ENCODE measurements at places on chromosomes 6 and 20.

DNA sequence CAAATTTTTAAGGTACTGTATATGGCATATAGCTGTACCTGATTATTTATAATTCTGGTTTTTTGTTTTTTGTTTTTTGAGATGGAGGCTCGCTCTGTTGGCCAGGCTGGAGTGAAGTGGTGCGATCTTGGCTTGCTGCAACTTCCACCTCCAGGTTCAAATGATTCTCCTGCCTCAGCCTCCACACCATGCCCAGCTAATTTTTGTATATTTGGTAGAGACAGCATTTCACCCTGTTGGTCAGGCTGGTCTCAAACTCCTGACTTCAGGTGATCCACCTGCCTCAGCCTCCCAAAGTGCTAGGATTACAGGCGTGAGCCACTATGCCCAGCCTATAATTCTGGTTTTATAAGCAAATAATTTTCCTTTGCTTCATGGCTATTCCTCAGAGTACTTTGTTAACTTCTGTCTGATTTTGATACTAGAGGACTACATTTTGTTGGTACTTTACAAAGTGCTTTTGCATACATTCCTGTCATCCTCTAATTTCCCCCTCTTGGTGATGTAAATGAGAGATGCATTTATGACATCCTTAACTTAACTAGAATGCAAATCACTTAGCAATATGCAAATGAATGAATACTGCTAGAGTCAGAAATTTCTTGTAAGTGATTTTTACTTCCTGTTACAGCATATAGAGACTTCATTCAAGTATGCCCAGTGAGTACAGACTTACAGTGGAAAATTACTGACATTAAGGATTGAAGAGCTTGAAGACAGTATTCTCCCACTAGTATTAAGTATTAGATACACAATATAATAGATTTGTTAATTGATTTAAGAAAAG, 35.7 kb upstream of the ARID1B start:
- no peak for DNase-seq

- DNase-seq = no peak
These were observed 55.5 kb upstream of the SMLR1 start for GRCh38 chr6:130771741-130772140.

GRCh38 chr20:50330504-50331313, 140.1 kb downstream of the CEBPB start:
- no peak for DNase-seq

GRCh38 chr6:54043360-54043759, 67.9 kb upstream of the MLIP start:
- DNase-seq = no peak

DNA sequence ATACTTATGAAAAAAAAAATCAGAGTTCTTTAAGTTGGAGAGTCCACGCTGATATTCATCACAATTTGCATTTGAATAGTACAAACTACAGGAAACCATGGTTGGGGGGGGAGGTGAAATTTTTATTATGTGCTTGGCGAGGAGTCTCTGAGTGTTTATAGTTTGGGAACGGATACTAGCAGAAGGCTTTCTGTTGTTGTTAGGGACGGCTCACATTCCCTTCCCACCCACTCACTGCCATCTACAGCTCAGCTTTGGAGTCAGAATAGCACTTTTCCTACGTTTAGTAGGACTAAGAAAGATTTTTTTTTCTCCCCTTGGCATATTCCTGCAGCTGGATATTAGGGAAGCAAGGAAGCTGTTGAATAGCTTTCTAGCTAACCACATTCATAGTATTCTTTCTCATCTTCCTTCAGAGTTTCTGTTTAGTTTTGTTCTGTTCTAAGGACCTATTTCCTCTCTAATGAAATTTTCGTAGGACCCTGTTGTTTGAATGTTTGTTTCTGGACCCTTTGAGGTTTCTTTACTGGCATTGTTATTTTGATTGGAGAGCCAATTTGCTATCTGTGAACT, 235.1 kb upstream of the ZNF217 start:
- peak; percentile 96 for DNase-seq

GRCh38 chr6:28906669-28907068, 17.1 kb downstream of the TRIM27 start:
- no peak for DNase-seq

- DNase-seq = peak; percentile 6
These were observed 181.6 kb upstream of the RNF217 start for GRCh38 chr6:124780623-124781022.

- no peak for DNase-seq
These were observed 24.2 kb downstream of the KIAA0319 start for GRCh38 chr6:24621626-24622289.

DNA sequence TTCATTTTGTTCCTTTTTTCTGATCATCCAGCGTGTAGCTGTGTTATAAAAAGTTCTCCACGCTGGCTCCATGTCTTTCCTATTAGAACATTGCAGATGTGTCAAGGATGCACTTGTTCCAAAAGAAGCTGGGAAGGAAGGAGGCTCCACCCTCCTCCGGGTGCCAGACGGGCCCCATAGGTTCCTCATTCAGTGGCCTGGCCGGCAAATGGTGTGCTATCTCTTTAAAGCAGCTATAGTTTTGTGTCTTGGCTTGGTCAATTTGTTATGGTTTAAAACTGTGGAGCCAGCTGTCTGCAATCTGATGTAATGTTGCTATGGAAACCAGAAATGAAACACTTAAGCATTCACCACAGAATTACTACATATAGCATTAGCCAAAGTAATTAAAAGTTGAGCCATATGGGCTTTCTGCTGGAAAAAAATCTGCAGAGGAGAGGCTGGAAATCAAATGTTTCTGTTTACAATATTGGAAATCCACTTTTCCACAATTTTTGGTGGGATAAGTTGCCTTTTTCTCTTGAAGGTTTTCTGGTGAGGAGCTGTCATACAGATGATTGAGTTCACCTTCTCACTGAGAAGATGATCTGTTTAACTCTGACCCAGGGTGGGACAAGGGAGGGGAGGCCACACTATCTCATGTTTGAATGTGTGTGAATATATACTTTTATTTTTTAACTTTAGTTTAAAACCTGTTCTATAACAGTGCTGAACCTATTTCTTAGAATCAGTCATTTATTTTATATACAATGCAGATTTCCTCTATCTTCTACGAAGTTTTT, 167.4 kb downstream of the SASH1 start:
- peak; percentile 96 for DNase-seq

DNA sequence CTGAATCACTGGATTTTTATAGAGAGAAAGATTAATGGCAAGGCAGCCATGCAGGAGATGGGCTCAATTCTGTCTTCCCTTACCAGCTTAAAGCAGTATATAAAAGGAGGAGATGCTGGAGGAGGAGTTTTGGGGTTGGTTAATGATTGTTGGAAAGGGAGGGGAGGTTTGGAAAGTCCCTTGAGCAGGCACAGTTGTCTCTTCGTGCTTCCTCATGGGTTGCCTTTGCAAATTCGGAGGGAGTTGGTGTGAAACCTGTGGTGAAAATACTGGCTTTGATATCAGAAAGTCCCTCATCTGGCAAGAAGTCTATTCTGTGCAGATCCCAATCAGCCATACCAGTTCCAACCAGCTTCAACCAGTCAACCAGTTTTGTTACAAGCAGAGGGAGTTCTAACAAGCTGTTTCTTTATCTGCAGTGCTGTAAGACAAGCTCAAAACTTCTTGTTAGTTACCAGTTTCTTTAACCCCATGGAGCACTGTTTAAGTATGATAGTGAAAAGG, 107.0 kb downstream of the HIVEP1 start:
- DNase-seq = no peak

- DNase-seq = no peak
These were observed 74.6 kb upstream of the BHLHE23 start for GRCh38 chr20:63081351-63081750.

- DNase-seq = peak; percentile 16
These were observed 49.2 kb downstream of the SMPDL3A start for GRCh38 chr6:122838060-122838780.

DNA sequence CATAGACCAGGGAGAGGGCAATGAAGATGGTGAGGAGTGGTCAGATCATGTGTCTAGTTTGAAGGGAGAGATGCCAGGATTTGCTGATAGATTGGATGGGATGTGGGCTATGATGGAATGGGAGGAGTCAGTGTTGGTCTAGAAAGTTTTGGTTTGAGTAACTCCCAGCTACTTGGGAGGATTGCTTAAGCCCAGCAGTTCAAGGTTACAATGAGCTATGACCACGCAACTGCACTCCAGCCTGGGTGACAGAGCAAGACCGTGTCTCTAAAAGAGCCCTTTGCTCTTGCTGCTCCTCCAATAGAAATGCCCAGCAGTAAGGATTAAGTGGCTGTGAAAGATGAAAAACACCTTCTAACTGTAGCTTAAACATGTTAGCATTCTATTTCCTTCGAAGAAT, 18.2 kb upstream of the LAMP5 start:
- DNase-seq = no peak

- no peak for DNase-seq
These were observed 173.6 kb upstream of the SGK1 start for GRCh38 chr6:134491477-134491876.

DNA sequence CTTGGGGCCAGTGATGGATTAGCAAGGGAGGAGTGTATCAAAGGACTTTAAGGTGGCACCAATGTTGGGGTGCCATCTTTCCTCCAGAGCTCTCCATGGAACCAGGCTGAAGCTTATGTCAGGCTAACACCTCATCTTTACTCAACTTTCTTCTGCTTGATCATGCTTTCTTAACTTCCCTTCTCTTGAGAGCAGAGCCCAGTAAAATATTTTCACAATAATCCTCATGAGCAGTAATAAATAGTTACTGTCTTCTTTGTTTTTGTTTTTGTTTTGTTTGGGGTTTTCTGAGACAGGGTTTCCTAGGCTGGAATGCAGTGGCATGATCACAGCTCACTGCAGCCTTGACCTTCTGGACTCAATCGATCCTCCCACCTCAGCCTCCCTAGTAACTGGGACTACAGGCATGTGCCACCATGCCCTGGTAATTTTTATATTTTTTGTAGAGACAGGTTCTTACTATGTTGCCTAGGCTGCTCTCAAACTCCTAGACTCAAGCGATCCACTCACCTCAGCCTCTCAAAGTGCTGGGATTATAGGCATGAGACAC, 127.9 kb upstream of the TOP1 start:
- DNase-seq = no peak

DNA sequence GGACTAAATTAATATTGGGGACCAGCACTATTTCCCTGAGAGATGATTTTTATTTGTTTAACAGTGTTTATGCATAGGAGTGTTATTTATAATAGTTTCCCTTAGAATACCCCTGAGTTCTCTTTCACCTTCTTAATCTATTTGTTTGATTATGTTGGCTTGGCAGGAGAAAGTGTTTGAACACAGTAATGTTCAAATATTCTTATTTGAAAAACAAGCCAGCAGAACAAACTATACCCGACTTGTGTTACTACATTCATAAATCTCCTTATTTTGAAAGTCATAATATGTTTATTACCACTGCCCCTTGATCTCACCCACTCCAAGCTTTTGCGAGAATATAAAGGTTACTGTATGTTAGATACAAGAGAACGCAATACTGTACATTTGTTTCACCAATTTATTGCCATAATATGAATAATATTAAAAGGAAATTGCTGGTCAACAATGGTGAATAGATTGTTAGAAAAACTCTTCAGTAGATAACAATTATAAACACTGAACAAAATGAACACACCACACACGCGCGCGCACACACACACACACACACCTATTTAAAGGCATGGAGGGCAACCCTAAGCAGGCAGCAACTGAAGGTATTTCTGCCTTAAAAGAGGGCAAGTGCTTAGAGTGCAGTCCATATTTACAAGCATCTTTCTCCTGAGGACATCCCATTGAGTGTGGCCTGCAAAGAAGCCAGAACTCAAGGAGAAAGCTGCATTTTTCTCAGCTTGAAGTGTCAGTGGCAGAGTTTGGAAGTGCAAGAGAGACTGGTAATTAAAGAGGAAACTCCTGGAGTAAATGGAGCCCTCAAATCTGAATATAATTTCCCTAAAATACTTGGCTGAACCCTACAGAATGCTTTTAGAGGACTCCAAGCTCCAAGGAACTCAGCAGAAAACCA, 279.4 kb upstream of the MAN1A1 start:
- no peak for DNase-seq

- peak; percentile 79 for DNase-seq
These were observed 58.5 kb upstream of the CEP85L start for GRCh38 chr6:118709859-118710350.

GRCh38 chr6:2114100-2114499, 131.3 kb downstream of the GMDS start:
- DNase-seq = no peak

DNA sequence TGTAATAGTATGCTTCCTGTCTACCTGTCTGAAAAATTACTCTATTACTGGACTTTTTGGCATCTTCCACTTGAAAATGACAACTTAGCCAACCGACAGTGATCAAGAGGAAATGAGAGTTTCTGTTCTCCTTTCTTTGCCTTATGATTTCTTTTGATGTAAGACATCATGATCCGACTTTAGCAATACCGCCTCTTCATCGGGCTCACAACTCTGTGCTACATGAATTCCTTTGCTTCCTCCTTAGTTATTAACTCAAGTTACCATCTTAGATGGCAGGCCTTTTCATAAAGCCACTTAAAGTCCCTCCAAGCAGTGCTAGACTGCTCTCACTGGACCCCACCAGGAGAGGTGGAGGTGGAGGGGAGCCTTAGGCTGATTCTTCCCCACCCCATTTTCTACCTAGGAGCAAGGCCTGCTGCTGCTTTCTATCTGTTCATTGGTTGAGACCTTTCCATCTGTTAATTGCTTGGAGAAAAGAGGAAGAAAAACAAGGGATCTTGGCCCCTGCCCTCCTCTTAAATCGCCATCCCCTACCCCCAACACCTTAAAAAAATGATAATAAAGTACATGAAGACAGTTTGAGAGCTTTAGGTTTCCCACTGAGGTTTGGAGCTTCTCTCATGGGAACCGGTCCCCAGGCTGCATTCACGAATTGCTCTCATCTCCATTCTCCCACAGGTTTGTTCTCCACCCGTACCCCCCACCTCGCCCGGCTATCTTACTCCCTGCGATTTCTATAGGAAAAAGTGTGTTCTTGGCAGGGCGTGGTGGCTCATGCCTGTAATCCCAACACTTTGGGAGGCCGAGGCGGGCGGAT, 21.6 kb upstream of the MCM3 start:
- DNase-seq = no peak

GRCh38 chr6:160085713-160086505, 35.7 kb upstream of the SLC22A1 start:
- DNase-seq = no peak

All from foreskin fibroblast (primary cell).